Activated B cell treated with CpG ODN at 0.5 μM for 24 hours (primary cell): ENCODE measurements at places on chromosomes 6 and 20. TPM values are rescaled to one million over a fixed set of nuclear protein-coding genes. Genes with fewer than 3 reads are reported as not detected.

The STX11 gene
- 23.3 and 26.4 TPM in 2 replicates for total RNA-seq

The COX4I2 gene
- not detected in 2 replicates for total RNA-seq

The BMP5 gene
- not detected in 2 replicates for total RNA-seq

The NKX2-4 gene
- not detected in 2 replicates for total RNA-seq

The GRM1 gene
- not detected in 2 replicates for total RNA-seq

The MACROD2 gene
- 54.8 and 55.1 TPM in 2 replicates for total RNA-seq

The BTBD9 gene
- total RNA-seq = 19.4 and 25.7 TPM in 2 replicates

The DACT2 gene
- not detected in 2 replicates for total RNA-seq

The GRIK2 gene
- 0.11 and 0.17 TPM in 2 replicates for total RNA-seq

The LBP gene
- total RNA-seq = not detected in 2 replicates

The LAMA5 gene
- 19.8 and 24.8 TPM in 2 replicates for total RNA-seq
